Left lobe of liver (tissue), 2 donors: ENCODE measurements at places on chromosomes 13 and 19. TPM values are rescaled to one million over a fixed set of nuclear protein-coding genes. Genes with fewer than 3 reads are reported as not detected.

The ZNF99 gene
- not detected for total RNA-seq

The FLT3 gene
- 0.15 TPM for total RNA-seq

The MEF2B gene
- total RNA-seq, result 2.8 TPM

The FUT6 gene
- 3.0 TPM for total RNA-seq

The EHD2 gene
- total RNA-seq, result 6.3 TPM

DNA sequence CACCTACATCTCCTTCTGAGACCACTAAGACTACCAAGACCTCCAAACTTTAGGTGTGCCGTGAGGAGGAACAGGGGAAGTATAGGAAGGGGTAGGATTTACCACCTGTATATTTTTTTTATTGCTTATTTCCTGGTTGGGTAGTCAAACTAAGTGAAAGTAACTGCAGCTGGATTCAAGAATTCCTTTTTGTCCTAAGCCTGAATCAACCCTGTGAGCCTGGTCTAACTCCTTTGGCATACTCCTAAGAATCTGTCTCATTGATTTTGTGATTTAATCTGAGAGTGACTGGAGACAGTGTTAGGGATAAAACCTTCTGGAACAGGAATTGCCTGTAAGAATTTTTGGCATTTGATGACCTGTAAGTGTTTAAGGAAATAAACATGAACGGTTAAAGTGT is 523.5 kb upstream of the MIR17HG start:
- no peak for DNase-seq

DNA sequence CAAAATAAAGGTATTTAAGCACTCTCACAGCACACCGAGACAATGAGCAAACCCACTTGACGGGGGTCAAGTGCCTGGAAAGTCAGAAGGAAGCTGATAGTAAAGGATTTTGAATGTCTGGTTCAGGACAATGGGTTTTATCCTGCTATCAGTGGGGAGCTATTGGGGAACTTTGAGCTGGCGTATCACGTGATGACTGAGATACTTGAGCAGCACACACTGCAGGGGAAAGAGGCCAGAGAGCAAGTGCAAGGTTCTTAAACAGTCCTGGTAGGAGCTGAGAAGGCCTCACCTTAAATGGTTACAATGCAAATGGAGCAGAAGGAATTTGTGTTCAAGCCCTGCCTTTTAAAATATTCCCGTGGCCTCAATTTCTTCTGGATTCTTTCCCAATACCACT is 225.3 kb downstream of the LACC1 start:
- DNase-seq, result no peak

- no peak for DNase-seq
These were observed 560.7 kb upstream of the KLHL1 start for GRCh38 chr13:70668983-70669382.

DNA sequence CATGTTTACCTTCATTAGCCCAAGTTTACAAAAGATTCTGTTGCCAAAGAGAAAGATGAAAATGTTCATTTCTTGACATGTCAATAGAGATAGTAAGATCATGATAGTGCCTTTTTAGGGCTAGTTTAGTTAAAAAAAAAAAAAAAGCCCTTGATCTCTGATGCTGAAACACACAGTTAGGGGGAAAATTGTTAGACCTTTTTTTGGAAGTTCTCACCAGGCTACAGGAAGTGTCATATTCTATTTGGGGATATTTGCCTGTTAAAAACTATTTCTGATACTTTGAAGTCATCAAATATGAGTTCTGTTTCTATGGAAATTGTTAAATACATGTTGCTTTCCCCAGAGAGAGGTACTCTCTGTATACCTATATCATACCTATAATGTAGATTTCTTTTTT is 21.6 kb downstream of the SLAIN1 start:
- DNase-seq, result no peak

GRCh38 chr19:5132206-5132560 is 163.3 kb downstream of the KDM4B start:
- no peak for DNase-seq

GRCh38 chr19:33447336-33448158 is 74.0 kb downstream of the CEBPG start:
- no peak for DNase-seq

DNA sequence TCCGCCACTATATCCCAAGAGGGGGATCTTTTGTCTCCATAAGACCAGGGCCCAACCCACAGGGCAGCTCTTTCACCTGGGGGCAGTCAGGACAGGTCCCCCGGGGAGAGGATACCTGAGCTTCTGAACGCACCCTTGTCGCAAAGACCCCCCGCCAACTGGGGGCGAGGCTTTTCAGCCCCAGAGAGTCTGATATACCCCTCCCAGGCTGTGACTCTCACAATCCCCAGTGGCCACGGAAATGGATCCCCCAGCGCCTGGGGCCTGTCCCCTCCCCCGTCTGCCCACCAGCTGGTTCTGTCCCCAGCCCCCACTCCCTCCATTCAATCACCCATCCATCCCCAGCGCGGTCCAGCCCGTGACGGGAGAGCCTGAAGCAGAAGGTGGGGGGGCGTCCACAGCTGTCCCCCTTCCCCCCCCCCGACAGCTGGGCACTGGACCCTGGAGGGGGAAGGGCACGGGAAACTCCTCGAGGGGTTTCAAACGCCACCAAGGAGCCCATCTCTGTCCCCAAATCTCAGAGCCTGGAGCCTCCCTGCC is 823 bp downstream of the DOCK6 start:
- no peak for DNase-seq

- no peak for DNase-seq
These were observed 4.3 kb downstream of the RNF113B start for GRCh38 chr13:98172590-98173422.

GRCh38 chr13:51270623-51271415 is 48.6 kb downstream of the FAM124A start:
- no peak for DNase-seq

DNA sequence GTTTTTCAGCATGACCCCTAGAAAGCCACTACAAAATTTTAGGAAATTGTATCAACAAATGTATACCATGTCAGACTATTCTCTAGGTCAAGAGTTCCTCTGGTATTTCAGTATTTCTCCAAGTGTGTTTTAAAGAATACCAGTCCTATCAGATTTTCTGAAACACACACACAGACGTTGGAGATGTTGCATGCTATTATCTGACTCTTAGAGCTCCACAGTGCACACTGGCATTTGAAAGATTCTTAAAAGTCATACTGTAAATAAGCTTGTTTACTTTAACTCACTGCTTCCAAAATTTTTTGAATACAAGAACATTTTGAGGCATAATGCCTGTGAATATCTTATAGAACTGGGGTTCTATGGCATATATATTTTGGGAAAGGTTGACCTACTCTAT is 33.8 kb upstream of the VWA8 start:
- no peak for DNase-seq

DNA sequence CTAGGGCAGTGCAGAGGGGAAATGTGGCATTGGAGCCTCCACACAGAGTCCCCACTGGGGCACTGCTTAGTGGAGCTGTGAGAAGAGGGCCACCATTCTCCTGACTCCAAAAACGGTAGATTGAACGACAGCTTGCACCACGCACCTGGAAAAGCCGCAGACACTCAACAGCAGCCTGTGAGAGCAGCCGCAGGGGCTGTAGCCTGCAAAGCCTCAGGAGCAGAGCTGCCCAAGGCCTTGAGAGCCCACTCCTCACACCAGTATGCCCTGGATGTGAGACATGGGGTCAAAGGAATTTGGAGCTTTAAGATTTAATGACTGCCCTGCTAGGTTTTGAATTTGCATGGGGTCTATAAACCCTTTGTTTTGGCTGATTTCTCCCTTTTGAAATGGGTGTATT is 31.7 kb downstream of the NEK5 start:
- no peak for DNase-seq

GRCh38 chr13:75771818-75772217 is 135.7 kb downstream of the LMO7 start:
- DNase-seq, result no peak
